Muscle of leg (tissue), 16 donors: ENCODE measurements at places on chromosomes 7 and 10. TPM values are rescaled to one million over a fixed set of nuclear protein-coding genes. Genes with fewer than 3 reads are reported as not detected.

DNA sequence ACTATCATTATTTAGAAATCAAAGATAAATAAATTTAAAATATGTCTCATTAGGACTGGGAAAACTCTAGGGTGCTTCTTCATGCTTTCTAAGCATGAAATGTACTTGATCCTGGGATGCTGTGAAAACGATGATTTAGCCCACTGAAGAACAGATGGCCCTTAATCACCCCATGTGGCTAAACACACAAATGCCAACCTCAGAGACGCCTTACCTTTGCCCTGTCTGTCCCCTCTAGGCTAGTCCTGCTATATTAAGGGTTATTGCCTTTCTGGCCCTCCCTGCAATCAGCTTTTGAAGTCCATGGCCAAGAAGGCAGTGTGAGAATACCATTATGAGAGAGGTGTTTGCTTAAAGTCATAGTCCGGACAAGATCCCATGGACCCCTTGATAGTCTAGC lies 217.2 kb downstream of the TWIST1 start:
- no peak overlapping the region for H3K4me3 ChIP-seq
- H3K27me3 ChIP-seq, result no peaks in the 10 kb centered on the region
- no peaks in the 10 kb centered on the region for H3K36me3 ChIP-seq
- no peak for DNase-seq

- DNase-seq, result peak; percentile 61
- no peaks in the 10 kb centered on the region for H3K36me3 ChIP-seq
- H3K4me3 ChIP-seq, result no peak overlapping the region
- no peak overlapping the region for H3K27ac ChIP-seq
- no peaks in the 10 kb centered on the region for H3K27me3 ChIP-seq
Measured at GRCh38 chr7:83271212-83272099, 108.8 kb upstream of the PCLO start.

TFPI2 gene
- total RNA-seq, result 3.9 TPM

EMX2 gene
- 5.7 TPM for total RNA-seq

UBN2 gene
- total RNA-seq, result 9.3 TPM

- H3K27ac ChIP-seq, result no peak overlapping the region
- no peaks in the 10 kb centered on the region for H3K36me3 ChIP-seq
- no peaks in the 10 kb centered on the region for H3K27me3 ChIP-seq
- H3K4me1 ChIP-seq, result peaks cover 4% of the 10 kb centered on the region
- H3K4me3 ChIP-seq, result no peak overlapping the region
Measured at GRCh38 chr10:115948465-115948864, 324.5 kb downstream of the GFRA1 start.
